ENCODE measurements at places on chromosomes 3 and 15.

GRCh38 chr3:73448761-73449301 lies 175.9 kb downstream of the PDZRN3 start:
- no peak for DNase-seq

GRCh38 chr3:10928407-10928960 lies 64.1 kb upstream of the SLC6A1 start:
- no peak for DNase-seq

- DNase-seq = no peak
These were observed 50.3 kb downstream of the PCCB start for GRCh38 chr3:136300444-136300843.

- DNase-seq = no peak
These were observed 35.2 kb downstream of the SSR3 start for GRCh38 chr3:156519758-156520162.

DNA sequence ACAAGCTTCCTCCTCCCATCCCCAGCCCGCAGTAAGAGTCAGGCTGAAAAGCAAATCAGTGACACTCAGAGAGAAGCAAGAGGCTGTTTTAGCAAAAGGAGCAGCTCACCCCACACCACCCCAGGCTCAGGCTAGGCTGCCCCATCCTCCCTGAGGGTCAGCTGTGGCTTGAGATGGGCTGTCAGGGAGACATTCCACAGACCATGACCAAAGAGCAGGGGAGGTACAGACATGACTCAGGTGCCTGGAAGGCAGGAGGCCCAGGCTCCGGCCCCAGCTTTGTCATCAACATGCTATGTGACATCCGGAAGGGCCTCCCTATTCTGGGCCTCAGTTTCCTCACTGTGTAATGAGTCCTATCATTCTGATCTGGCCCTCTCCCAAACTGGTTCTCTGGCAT lies 24.7 kb downstream of the HCN4 start:
- no peak for DNase-seq

DNA sequence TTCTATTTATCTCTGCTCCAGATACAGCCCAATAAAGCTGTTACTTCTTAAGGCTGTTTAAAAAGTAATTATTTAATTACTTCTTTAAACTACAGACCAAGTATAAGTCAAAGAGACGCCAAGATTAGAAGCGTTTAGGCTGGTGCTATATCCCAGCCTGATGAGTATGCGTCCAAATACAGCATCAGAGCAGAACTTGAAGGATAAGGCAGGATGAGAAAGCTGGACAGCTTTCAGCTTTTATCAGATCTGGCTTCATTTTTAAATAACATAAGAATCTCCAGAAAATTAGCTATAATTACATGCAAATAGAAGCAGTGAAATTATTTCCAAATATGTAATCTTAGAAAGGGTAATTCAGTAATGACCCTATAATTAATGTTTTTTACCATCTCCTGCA lies 110.3 kb upstream of the MYO5C start:
- DNase-seq = no peak

GRCh38 chr3:29140666-29141065 lies 140.2 kb upstream of the RBMS3 start:
- no peak for DNase-seq

DNA sequence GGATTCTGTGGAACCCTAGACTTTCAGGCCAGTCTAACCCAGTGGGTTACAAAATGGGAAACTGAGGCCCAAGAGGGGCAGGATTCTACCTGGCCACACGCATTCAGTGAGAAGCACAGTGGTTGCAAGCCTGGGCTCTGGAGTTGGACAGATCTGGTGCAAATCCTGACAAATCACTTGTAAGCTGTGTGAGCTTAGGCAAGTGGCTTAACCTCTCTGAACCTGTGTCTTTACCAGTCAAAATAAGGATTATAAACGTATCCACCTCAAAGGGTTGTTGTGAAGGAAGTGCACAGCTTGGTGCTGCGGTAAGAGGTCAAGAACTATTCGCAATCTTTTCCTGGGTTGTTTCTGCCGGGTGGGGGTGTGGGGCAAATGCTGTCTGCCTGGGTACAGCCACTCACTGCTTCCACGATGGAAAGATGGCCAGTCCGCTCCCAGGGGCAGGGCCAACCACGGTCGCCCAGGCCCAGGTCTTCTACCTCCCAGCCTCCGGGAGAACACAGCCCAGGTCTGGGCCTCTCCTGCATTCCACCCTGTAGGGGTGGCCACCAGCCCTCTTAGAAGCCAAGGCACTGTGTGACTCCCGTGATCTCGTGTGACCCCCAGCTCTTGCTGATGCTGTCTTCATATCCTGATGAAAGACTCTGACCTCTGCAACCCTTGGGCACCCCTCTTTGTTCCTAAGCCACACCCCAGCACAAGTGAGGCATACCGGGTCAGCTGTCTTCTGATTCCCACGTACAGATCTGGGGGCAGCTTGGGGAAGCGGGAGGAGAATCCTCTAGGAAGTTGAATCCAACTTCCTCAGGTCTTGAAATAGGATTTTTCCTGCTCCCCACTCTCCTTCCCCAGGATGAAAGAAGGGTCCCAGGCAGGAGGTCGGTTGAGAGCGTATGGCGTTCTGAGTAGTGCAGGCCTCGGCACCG lies 1.5 kb downstream of the CHRNA3 start:
- no peak for DNase-seq

DNA sequence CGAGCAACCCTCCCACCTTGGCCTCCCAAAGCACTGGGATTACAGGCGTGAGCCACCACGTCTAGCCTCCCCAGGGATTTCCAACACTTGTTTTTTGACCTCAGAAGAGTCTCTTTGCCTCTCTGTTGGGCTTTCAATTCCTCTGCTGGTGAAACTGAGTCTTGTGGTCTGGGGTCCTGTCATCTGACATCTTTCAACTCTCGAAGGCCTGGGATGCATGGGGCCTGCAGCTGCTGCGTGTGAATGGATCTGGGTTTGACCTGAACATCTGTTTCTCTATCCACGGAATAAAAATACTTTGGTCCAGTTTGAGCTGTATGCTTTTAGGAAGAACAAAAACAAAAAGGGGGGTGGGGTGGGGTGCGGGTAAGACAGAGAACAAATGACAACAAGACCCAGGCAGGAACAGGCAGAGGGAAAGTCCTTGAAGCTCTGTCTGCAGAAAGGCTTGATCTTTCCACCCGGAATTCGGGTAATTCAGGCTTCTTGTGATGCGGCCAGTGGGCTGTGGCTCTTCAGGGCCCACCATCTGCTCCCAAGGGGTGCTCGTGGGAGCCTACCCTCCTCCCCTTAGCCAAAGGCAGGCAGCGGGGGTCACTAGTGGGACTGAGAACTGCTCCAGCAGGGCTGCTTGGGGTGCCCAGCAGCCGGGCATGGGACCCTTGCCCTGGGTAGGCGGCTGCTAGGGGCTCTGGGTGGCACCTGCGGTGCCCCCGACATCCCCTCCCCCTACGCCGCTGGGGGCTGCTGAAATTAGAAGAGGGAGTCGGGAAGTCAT lies 71.5 kb downstream of the SLC12A8 start:
- no peak for DNase-seq

GRCh38 chr15:60655252-60655651 lies 176.3 kb upstream of the ICE2 start:
- DNase-seq = no peak

- no peak for DNase-seq
These were observed 2.7 kb downstream of the CHST13 start for GRCh38 chr3:126526668-126527005.

GRCh38 chr3:185151964-185152409 lies 873 bp downstream of the C3orf70 start:
- no peak for DNase-seq

DNA sequence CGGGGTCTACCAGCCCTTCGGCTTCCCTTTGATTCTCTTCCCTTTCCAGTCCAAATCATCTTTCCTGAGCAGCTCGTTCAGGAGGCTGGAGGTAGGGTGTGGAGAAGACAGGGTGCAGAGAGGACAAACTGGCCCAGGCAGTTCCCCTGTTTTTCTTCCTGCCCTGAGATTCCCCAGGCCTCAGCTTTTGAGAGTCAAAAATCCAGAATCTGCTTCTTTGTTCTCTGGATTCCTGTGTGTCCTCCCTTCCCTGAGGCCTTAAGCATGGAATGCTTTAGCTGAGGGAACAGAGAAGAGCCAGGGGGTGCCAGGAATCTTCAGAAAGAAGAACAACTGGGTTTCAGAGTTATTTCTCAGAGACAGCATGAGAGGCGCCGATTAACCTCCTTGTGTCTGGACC lies 26.7 kb upstream of the LRTM1 start:
- no peak for DNase-seq

GRCh38 chr15:101250341-101250831 lies 1.5 kb downstream of the CHSY1 start:
- DNase-seq = no peak

GRCh38 chr3:147493666-147494065 lies 84.5 kb downstream of the ZIC1 start:
- DNase-seq = no peak

- DNase-seq = no peak
These were observed 878.5 kb downstream of the PLOD2 start for GRCh38 chr3:145282505-145282904.

- DNase-seq = no peak
These were observed 216.9 kb downstream of the LRTM1 start for GRCh38 chr3:54710954-54711353.

DNA sequence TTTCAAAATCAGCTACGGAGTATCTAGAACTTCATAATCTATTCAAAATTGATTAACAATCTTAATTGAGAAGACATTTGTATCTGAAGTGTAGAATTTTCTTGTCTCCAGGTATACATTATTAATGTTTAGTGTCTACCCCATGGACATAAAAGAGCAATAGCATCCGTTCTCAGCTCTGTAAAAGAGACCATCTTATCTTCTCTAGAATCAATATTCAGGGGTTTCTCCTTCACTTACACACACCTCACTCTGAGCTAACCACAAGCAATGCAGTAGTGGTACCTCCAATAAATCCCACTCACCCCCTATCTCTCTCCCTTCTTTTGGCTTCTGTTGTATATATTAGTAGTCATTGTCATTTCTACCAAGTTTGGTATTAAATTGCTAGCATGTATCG lies 16.2 kb downstream of the MBNL1 start:
- DNase-seq = no peak
